ENCODE measurements at places on chromosomes 1 and 21.

DNA sequence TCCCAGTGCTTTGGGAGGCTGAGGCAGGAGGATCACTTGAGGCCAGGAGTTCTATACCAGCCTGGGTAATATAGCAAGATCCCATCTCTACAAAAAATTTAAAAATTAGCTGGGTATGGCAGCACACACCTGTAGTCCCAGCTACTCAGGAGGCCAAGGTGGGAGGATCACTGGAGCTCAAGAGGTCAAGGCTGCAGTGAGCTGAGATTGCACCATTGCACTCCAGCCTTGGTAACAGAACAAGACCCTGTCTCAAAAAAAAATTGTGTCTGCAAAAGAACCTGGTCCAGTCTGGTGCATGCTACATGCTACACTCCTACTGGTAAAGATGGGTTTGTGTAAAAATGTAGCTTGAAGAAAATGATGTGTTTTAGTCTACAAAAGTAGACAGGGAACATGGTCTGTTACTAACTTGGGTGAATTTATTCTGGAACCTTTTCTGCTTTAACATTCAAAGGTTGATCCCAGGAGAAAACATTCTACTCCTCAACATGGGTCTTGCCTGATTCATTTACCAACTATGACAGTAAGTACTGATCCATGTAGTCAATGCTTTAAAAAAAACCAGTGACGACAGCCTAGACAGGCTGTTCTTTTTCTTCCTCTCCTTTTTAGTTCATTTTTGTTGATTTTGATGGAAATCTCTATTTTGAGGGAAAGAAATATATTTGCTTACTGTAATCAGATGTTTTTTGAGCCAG lies 32.7 kb upstream of the ENAH start:
- DNase-seq = no peak

GRCh38 chr1:8540971-8541370 lies 223.1 kb downstream of the SLC45A1 start:
- DNase-seq = no peak

- DNase-seq = no peak
Measured at GRCh38 chr1:85943526-85943925, 213.0 kb downstream of the COL24A1 start.

DNA sequence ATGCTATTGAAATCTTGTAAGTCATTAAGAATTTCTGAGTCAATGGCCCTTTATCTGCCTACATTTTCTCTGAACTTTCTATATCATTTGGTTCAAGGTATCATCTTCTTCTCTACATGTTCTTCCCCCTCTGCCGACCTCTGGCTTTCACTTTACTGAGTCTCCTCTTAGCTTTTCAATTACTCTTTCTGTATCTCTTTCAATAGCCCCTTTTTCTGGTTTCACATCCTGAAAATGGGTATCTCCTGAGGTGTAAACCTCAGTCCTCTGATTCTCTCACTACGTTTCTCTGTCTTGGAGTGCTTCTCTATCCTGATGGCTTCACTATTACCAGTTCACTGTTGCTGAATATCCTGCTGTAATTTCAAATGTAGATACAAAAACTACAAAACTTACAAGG lies 98.9 kb downstream of the LYST start:
- no peak for DNase-seq

- DNase-seq = no peak
Measured at GRCh38 chr1:217078078-217078690, 355.0 kb upstream of the ESRRG start.

DNA sequence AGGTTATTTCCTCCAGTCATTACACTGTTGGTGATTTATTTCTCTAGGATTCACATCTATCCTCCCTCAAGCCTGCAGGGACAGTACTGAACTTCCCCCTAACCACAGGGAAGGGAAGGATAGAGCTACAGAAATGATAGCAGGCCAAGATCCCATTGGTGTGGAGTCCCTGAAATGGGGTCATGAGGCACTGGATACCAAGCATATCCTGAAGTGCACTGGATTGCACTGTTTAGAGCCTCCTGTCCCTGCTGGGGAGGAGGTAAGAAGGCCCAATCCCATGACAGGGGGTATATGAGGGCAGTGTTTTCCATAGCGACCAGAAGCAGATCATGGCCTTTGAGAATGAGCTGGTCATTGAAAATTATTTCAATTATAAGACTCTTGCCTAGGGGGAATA lies 56.8 kb downstream of the C1orf21 start:
- no peak for DNase-seq

DNA sequence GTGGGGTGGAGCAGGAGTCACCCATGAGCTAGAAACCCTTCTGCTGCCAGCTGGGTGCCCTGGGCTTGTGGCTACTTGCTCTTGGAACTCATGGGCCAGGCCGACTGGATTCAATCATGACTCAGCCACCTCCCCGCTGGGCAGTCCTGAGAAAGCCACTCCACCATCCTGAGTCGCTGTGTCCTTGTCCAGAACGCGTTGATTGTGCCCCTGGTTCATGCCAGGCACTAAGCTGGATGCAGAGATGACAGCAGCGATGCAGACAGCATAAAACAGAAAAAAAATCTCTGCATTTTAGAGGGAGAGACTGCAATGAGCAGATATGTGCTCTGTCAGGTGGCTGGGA lies 10.6 kb downstream of the PADI1 start:
- no peak for DNase-seq

GRCh38 chr1:221031458-221032203 lies 152.4 kb downstream of the HLX start:
- no peak for DNase-seq

GRCh38 chr1:29055160-29055559 lies 68.5 kb downstream of the TMEM200B start:
- DNase-seq = no peak

DNA sequence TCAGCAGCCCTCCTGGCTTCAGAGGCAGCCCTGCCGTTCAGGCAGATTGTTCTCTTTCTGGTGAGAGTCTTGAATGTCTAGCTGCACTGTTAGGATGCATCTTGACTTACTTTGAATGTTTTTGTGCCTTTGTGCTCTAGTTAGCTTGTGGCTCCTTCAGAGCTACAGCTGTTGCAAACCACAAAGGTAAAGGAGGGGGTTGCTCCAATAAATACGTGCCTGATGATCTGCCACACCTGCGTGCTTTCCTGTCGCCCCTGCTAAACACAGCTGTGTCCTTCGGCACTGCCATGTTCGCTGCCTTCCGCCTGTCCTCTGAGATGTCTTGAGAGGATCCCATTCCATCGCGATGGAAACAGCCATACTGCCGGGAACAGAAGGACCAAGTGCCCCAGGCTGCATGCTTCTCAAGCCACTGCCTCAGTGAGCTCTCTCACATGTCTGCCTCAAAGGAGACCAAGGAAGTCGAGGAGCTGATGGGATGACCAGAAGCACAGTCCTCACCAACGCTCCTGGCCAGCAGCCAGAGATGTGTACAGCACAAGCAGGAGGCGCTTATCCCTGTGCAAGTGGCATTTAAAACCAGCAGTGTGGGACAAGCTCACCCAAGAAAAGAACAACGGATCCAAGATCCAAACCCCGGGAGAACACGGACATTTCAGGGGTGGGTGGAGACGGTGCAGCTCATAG lies 12.0 kb upstream of the SMIM12 start:
- DNase-seq = no peak

DNA sequence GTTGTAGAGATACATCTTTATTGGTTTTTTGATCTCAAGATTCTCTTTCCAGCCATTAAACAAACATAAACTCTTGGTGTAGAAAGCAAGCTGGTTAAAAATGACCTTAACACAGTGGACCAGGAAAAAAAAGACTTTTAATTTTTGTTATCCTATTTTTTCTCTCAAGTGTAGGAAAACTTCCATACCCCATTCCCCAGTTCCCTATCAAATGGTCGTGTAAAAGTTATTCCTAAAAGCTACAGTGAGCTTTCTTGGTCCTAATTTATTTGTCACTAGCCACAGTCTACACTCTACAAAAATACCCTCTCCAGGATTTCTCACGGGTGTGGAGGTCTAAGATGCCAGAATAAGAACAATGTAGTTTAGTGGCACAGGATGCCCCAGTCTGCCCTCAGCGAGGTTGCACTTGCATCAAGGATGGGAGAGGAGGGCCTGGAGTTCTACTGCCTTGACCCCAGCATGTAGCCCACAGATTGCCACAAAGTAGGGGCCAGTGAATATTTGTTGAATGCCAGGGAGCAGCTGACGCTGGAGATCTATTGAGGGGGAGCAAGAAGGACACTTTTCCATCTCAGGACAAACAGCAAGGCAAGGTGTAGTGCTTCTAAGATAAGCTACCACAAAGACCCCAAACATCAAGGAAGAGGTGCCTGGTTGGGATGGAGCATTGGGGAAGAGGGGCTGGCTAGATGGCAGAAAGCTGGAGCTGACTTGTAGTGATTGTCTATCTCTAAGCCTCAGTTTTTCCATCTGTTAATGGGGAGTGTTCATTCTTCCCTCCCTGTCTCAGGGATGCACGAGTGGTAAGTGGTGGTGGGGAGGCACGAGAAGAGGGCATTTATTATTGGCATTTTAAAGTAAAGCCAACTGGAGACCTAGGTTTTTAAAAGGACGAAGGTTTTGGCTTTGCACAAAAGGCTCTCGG lies 1.8 kb downstream of the MYCL start:
- DNase-seq = no peak

DNA sequence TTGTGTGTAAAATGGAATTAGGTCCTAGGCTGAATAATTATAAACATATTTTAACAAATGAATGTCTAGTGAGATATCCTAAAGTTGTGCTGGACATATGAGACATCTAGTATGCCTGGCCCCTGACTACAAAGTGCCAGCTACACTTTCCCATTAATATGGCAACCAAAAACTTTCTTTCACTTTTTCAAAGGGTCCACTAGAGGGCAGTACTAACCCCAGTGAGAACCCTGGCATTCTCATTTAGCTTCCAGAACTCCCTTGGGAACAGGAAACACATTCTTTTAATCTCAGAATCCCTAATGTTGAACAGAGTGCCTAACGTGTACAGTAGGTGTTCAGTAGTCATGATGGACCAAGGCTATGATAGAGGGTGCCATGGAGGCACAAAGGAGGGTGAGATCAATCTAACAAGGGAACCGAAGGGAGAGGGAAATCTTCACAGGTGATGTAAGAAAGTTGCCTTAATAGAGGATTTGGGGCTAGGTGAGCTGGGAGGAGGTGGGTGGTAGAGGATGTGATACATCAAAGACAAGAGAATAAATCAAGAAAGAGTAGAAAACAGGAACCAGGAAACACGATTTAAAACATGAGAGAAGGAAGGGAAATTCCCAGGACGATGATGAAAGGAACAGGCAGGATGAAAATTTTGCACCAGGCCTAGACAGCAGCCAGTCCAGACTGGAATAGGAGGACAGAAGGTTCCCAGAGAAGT lies 41.6 kb downstream of the NSL1 start:
- no peak for DNase-seq

- DNase-seq = no peak
Measured at GRCh38 chr1:243316366-243316989, 60.6 kb downstream of the SDCCAG8 start.

DNA sequence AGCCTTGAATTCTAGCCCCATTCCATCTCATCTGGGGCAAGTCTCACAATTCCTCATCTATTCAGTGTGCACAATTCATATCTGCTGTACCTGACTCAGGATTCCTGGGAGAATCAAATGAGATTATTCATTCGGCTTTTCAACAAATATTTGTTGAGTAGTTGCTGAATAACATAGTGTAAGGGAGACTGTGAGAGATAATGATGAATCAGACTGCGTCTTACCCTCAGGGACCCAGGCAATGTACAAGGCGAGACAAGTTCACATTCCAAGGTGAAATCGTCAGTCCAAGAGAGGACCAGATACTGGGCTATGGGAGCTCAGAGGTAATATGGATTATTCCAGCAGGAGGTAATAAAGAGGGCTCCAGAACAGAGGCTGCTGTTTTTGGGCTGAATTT lies 67.8 kb upstream of the SMYD2 start:
- no peak for DNase-seq

DNA sequence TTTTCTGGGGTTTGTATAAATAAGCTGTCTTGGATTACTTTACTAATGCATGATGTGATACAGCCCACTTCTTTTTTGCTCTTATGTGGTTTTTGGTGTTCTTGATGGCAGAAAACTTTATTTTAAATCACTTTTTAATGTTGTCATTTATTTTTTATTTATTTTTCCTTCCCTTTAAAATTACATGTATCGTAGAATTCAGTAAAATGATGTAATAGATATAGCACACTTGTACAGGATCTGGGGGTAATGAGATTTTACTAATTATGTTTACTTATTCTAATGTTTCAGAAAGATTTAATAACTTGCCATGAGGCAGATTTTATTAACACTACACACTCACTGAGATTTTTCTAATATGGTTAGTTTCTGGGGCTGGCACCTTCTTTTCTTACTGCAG lies 701 bp upstream of the B3GALT2 start:
- DNase-seq = no peak

GRCh38 chr1:24501371-24502064 lies 1.1 kb upstream of the RCAN3 start:
- DNase-seq = no peak

DNA sequence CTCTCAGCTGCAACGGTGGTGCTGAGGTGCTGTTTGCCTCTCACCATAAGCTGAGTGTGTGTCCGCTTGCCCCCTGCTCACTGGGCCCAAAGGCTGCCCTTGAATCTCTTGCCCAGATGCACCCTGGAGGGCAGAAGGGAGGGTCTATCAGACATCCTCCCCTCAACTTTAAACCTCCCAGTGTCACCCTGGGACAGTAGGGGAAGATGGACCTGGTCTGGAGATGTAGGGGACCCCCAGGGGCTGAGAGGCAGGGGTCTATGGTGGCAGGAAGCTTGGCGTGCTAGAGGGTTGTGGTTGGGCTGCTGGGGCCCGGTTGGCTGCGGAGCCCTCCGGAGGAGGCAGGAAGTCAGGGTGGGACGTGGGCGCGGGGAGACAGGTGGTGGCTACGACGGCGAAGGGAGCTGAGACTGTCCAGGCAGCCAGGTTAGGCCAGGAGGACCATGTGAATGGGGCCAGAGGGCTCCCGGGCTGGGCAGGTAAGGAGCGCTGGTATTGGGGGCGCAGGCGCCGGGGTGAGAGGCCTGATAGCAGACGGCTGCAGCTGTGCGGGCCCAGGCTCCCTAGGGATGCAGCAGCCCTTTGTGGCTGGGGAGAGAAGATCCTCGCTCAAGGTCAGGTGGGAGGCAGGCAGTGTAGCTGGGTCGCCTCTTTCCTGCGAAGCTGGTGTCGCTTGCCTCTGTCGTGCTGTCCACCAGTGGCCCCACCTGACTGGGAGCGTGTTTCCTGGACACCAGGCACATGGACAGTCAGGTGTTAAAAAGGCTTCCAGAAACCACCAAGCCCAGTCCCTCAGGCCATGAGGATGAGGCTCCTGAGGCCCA lies at the start of gene LCK:
TSS of gene LCK (plus strand) at position 373 of the 824 bp plus-strand sequence. CDS start 23,065 bp downstream, outside the sequence.
- peak; percentile 51 for DNase-seq

DNA sequence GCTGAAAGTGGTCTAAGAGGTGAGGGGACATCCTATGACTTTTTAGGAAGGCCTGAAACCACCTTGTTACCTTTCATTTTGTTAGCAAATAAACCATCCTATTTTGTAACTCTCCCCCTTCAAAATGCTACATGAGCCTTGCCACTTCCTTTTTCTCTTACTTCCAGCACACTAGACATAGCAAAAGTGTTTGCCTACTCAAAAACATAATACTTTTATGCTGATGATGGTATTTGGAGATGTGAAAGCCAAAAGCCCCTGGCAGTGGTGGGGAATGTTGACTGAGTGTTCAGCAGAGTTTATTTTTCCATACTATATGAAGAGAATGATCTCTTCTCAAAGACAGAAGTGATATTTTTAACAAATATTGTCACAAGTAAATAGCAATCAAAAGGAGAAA lies 134.2 kb downstream of the EDEM3 start:
- no peak for DNase-seq
